Right lung (tissue), 10 donors: ENCODE measurements at places on chromosomes 2 and 18. TPM values are rescaled to one million over a fixed set of nuclear protein-coding genes. Genes with fewer than 3 reads are reported as not detected.

REG3A gene
- polyA plus RNA-seq = not detected

- no peak for DNase-seq
These were observed 18.7 kb upstream of the ASPRV1 start for GRCh38 chr2:69979902-69980807.

DNA sequence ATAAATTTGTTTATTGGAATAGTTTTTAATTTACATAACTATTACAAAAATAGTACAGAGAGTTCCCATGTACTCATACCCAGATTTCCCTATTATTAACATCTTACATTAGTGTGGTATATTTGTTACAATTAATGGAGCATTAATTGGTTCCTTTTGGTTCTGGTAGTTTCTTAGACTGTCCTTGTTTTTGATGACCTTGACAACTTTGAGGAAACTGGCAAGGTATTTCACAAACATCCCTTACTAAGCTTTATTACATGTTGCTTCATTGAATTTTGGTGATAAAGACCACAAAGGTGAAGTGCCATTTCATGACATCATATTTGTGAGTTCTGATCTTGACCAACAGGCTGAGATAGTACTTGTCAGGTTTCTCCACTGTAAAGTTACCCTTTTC is 379.0 kb upstream of the GCFC2 start:
- DNase-seq = no peak

- no peak for DNase-seq
These were observed 161.6 kb downstream of the NEDD4L start for GRCh38 chr18:58205443-58206160.

- DNase-seq = no peak
These were observed 56.8 kb upstream of the ETAA1 start for GRCh38 chr2:67340133-67341011.

UGT1A10 gene
- not detected for polyA plus RNA-seq

DNA sequence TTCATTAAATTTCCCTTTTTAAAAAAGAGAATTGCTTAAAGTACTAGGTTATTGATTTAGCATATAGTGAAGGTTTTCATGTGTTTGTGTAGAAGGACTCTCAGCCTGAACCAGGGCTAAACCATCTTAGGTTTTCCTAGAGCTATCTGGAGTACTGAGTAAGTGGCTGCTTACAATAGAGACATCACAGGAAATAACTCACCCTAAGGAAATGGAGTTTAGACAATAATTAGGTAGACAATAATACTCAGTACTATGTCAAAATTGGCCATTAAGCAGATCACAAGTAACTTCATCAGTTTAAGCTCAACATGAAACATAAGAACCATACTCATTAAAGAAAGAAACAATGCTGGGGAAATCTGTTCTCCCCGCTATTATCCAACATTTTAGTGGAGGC is 240.0 kb downstream of the RND3 start:
- DNase-seq = no peak
